HEK293T (cell line): ENCODE measurements at places on chromosomes 5 and 9.

DNA sequence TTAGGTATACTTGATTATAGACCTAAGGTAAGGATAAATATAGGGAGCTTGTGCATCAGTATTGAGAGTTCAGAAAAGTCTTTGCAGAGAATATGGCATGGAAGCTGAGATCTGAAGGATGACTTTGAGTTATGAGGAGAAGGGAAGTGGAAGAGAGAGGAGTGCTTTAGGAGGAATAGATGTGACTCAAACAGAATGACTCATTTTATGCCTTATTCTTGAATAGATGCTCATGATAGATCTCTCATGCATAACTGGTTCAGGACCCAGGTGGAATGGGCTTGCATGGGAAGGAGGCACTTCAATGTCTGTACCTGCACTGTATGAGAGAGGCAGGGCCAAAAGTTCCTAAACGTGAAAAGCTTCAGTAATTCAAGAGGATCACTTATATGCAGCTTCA lies 103.3 kb downstream of the CWC27 start:
- DNase-seq, result no peak

DNA sequence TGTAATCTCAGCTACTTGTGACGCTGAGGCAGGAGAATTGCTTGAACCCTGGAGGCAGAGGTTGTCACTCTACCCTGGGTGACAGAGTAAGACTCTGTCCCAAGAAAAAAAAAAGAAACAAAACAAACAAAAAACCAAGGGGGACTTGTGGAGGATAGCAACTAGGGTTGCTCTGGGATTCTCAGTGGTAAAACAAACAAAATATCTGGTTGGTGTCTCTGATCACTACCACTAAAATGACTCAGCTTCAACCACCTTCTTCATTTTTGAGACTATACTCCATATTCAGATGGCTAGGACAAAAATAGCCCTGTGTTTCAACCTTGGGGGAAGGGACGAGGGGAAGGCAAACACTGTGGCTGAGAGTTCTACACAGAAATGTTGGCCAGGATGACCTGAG lies 110.3 kb downstream of the ARRDC3 start:
- DNase-seq, result no peak

- DNase-seq, result no peak
These were observed 4.3 kb upstream of the SPATA6L start for GRCh38 chr9:4670591-4670990.

DNA sequence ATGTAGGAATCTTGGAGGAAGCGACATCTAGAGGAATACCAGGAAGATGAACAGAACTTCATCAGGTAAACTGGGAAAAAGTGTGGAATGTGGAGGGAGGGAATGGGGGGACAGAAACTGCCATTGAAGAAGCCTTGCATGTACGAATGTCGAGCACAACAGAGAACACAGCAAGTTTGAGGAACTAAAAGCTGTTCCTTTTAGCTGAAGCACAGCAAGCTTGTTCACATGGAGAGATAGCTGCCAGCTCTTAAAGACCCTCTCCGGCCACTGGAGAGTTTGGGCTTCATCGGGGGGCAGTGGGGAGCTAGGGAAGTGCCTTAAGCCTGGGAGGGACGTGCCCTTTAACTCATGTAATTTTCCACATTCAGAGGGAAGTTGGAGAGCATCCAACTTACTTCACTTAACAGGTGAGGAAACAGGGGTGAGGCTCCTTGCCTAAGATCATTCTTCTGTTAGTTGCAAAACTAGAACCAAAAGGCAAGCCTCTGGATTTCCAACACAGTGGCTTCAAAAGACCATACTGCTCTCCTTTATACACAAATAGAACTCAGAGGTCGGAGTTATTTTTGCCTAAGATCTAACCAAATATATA lies 2.3 kb upstream of the CYFIP2 start:
- DNase-seq, result no peak

GRCh38 chr9:73166468-73166867 lies 14.8 kb downstream of the ANXA1 start:
- DNase-seq, result no peak

DNA sequence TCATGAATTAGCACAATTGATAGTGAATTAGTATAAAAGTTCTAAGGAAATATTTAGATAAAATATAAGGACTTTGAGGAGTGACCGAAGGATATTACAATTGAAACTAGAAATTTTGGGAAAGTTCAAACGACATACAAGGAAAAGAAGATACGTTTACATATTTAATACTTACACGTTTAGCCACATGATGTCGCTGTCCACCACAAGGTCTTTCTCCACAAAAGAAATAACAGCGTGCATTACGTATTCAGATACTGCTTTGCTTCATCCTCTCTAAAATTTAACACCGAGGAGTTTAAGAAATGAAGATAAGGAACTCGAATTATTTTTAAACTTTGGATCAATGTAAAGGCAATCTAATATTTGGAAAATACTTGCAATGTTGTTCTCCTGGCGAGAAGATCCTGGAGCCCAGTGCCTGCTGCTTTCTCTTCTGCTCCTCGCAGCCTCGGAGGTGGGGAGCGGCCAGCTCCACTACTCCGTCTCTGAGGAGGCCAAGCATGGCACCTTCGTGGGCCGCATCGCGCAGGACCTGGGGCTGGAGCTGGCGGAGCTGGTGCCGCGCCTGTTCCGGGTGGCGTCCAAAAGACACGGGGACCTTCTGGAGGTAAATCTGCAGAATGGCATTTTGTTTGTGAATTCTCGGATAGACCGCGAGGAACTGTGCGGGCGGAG lies at the start of gene PCDHA3:
Gene PCDHA3 (plus strand): TSS at position 242 of the 678 bp plus-strand sequence.
- DNase-seq, result no peak

DNA sequence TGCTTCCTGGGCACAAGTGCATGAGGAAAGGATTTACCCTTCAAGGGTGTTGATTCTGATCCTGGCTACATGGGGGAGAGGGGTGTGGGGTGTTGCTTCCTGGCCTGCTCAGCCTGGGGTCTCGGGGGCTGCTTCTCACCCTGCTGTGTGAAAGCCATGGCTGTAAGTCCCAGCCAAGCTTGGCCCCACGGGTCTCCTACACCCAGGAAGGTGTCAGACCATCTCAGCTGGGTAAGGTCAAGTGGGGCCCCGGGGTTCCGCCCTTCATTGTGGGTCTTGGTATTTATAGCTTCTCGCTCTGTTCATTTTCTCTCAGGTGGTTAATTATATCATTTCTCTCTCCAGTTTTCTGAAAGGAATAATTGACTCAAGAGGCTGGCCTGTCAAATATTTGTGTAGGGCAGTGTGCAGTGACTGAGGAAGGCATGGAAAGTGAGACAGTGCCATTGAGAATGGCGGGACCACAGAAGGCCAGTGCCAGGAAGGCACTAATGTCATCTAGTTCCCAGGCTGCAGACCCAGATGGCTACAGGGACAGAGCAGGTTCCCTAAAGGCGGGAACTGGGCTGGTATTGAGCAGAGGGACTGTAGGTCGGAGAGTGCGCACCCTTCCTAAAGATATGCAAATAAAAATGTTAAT lies 126.0 kb downstream of the FOXD1 start:
- DNase-seq, result no peak
